ENCODE measurements at places on chromosomes 2 and 18.

DNA sequence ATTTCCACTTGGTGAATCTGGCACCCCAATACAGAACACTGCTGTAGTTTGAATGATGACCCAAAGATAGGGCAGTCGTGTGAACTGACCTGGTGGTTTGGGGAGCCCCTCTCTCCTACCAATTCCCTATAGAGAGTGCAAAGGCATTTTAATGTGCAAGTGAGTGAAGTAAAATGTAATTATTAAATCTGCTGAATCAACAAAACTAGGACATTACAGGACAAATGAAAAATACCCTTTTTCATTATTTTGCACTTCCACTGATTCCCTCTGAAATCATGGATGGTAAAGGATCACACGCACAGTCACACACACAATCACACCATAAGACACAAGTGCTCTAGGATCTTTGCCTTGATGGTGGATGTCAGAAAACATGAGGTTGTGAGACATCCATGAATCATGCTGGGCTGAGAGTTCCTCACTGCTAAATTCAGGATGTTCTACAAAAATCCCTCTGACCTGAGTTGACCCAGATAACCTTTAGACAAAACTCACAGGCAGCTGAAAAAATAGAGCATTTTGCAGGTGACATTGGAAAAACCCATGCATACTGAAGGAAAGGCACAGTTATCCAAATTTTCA lies 197.4 kb downstream of the FBXO15 start:
- no peak for DNase-seq

DNA sequence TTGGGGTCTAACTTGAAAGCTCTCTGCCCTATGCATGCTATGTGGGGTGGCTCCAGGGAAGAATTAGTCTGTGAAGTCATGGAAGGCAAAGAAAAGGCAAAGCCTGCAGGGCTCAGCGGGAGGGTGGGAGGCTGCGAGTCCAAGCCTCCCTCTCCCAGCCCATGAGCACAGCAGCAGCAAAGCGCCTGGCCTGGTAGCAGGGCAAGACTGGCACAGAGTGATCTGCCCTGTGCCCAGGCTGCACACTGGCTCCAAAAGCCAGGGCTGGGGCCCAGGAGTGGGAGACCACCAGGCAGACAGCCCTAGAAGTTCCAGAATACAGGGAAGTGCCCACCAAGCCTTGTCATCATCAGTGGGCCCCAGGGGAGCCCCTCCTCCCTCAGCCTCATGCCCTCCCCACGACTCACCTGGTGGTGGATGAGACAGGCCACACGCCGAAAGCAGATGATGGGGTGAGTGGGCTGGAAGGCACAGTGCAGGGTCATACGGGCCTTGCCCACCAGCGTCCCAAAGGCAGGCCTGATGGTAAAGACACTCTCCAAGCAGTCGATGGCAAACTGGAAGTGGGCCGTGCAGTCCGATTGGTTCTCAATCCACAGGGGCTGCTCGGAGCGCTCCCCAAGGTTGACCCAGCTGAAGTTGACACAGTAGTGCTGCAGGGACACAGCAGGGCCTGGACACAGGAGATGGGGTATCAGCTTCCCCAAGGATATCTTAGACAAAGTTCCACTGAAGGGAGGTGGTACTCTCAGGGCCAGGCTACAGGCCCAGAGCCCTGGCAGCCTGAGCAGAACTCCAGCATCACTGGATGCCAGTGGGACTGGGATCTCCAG lies 12.1 kb downstream of the CFAP65 start:
- DNase-seq, result no peak

- no peak for DNase-seq
Measured at GRCh38 chr2:213002383-213002782, 149.0 kb downstream of the IKZF2 start.

GRCh38 chr2:231923010-231923344 lies 3.2 kb downstream of the NPPC start:
- no peak for DNase-seq

GRCh38 chr2:125656190-125656589 lies 999.8 kb upstream of the GYPC start:
- no peak for DNase-seq
